Fibroblast of skin of right quadriceps (primary cell): ENCODE measurements at places on chromosomes 3 and 15.
A peak's percentile ranks its signal among the peaks of the same experiment; 100 is the strongest.

DNA sequence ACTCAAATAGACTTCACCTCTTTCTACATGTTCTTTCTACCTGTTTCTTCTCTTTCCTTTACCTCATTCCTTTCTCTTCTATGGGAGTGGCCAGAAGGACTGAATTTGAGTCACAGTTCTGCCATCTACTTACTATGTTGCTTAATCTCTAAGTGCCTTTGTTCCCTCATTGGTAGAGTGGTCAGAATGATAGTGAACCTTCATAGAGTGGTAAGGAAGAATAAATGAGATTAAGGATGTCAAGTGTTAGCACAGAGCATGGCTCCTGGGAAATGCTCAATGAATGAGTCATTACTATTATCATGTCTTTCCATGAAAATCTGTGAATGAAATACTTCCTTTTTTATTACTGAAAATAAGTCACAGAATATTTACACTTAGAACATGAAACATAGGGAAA, 17.5 kb downstream of the TMEM207 start:
- peak; percentile 34 for DNase-seq

DNA sequence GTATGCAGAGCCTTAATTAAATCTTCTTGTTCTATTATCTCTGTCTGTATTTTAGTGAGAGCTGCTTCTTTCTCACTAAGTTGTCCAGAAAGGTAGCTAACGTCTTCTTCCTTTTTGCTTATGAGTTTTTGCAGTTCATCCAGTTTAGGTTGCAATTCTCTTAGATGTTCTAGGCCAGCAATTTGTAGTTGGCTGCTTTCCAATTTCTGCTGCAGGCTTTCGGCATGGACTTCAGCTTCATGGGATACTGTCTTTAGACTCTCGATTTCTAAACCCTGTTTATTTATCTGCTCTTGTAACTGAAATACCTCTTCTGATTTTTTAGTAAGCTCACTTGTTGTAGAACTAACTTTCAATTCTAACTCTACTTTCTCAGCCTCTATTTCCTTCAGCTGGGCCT, 35.5 kb upstream of the HCLS1 start:
- DNase-seq: no peak

DNA sequence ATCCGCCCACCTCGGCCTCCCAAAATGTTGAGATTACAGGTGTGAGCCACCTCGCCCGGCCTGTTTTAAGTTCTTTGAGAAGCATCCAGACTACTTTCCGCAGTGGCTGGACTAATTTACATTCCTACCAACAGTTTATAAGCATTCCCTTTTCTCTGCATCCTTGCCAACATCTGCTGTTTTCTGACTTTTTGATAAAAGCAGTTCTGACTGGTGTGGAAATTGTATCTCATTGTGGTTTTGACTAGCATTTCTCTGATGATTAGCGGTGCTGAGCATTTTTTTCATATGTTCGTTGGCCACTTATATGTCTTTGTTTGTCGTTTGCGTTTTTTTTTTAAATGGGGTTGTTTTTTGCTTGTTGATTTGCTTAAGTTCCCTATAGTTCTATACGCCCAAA, 208.4 kb upstream of the DPPA4 start:
- DNase-seq: no peak

DNA sequence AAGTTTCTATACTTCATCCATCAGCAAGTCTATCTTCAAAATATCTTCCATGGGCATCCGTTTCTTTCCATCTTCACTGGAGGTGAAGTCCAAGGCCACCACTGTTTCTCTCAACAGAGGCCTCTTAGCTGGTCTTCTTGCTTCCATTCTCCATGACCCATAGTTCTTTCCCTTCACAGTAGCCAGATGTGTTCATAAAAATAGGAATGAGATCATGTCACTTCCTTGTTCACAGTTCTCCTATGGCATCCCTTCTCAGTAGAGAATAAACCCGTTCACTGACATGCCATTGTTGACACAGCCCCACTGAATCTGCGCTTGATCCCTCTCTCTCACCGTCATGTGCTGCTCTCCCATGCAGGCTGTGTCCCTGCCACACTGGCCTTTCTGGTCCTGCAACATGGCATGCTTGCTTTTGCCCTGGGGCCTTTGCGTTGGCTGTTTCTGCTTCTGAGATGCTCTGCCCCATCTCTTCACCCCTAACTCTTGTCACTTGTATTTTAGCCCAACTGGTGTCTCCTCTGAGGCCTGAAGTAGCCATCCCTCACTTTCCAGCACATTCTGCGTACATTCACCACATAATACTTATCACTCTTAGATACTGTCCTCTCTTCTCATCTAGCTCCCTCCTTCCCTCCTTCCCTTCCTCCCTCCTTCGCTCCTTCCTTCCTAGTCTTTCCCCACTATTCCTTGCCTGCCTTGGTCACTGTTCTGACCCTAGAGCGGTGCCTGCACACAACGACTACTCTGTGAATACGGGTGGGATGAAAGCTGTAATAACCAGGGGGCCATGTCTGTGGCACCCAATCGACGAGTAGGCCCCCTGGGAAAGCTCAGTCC, 42.0 kb downstream of the STARD5 start:
- DNase-seq: no peak

DNA sequence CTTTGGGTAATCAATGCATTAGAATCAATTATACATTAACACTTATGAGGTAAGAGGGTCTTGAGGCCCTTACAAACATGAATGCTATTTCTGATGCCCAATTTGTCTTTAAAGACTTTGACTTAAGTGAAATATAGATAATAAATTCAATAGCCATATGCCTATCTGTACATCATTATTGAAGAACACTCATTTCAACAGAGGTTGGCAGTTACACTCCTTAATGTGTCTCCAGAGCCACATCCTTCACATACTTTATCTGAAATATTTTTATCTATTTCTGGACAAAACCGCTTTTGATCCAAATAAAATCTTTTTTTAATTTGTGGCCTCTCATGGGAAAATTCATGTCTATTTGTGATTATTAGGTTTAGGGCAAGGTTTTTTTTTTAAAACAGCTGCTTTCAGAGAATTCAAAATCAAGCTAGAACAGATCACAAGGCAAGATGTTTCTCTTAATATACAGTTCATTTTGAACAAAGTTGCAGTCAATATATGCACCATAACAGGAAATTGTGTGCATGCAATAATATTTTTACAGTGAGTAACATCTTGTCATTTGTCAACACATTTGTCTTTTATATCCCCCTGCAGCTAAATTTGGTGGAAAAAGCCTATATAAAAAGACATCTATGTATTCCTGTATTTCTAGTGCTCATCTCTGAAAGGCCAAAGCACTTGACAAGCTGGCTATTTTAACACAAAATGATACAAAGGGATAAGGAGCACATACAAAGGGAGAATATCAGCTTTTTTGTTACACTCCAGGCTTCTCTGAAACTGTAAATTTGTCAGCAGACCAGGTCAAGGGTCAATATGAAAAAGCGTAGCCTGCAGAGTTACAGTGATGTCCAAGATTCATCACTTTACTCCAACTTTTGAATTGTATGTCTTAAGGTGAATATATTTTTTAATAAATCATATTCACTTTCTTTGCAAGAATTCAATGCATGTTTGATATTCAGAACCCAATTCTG, 146.2 kb upstream of the DPH6 start:
- peak; percentile 75 for DNase-seq

DNA sequence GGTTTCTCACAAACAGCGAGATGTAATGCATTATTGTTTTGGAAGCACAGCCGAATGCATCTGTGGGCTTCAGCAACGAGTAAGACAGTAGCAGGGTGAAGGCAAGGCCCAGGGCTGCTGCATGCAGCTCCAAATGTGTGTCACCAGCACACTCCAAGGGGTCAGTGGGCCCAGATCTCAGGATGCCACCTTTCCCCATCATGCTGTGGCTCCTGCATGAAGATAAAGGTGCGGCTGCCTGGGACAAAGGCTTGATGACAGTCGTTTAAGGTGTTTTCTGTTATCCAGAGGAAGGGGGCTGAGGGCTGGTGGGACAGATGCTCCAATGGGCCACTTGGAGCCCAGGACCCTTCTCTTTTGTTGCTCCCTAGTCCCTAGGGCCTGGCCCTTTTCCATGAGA, 13.2 kb downstream of the C3orf22 start:
- DNase-seq: no peak

DNA sequence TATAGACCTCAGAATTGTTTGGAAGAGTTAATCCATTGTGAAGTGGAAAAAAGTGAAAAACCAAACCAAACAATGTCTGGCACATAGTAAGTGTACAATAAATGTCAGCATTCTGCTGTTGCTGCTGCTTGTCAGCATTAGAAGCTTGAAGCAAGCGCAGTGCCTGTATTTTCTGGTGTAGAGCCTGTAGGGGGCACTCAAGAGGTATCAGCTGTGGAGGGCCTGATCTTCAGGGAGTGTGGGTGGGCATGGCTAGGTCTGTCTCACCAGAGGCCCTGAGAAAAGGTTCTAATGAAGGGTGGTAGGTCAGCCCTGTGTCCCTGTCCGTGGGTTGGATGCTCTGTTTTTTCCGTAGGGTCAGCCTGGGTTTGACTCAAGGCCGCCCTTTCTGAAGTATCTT, 3.6 kb downstream of the ADAMTSL3 start:
- no peak for DNase-seq

- peak; percentile 75 for DNase-seq
Measured at GRCh38 chr3:127735767-127736693, 63.3 kb downstream of the ABTB1 start.

GRCh38 chr15:69601711-69602504, 149.3 kb downstream of the RPLP1 start:
- DNase-seq: no peak

GRCh38 chr15:66786708-66787488, 84.9 kb downstream of the SMAD6 start:
- DNase-seq: peak; percentile 39

- DNase-seq: peak; percentile 59
Measured at GRCh38 chr3:61181874-61182273, 69.4 kb downstream of the FHIT start.

DNA sequence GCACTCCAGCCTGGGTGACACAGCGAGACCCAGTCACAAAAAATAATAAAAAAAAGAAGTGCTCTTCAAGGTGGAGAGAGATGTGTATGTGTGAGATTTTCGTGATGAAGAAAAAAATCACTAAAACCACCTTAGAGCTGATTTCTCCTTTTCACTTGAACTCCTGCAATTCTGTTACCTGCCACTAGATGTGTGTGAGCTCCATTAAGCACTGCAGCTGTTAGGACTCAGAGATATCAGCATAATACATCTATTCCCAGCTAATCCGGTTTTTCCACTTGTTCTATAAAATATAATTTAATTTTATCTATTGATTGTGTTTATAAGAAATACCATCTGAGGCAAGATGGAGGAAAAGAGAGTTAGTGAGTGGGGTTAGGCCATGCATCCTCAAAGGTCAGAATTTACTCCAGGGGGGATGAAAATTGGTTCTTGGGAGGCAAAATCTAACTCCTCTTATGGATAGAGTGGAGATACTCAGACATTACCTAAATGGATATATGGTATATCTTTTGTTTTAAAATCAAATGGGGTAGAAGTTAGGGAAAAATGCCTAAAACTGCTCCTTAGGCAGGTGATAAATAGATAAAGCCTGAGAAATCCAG, 152.7 kb downstream of the IL20RB start:
- peak; percentile 13 for DNase-seq

DNA sequence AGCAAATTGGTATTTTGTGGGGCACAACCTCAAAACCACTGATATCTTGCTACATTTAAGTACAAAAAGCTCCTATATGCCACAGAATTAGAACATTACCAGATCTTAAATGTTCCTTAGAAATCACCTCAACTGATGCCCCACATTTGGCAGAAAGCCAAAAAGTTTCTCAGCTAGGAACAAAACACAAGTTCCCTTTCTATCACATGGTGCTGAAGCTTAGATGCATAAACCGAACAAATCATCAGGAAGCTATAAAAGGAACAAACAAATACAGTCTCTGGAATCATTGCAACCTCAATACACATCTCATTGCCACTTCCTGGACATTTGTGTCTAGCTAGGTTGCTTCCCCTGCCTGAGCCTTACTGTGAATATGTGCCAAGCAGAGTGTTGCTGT, 492.6 kb downstream of the LPP start:
- DNase-seq: no peak

DNA sequence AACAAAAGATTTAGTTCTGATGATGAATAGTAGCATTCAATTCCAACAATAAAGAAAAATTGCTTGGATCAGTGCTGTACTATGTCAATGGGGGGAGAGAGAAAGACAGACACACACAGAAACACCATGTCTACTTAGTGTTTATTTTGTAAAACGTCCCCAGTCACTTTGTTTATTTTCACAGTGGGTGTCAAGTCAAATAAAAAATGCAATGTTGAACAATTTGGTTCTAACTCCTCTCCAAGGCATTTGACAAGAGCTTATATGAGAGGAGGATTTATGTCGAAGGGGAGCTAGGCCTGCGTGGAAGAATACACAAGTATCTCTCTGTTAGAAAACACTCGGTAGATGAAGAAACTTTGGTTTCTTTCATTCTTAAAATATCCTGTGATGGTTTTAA, 201.7 kb upstream of the SLC2A2 start:
- no peak for DNase-seq

GRCh38 chr15:47820747-47821319, 103.5 kb downstream of the SEMA6D start:
- peak; percentile 69 for DNase-seq

- no peak for DNase-seq
Measured at GRCh38 chr15:99371180-99372103, 120.2 kb downstream of the LRRC28 start.

DNA sequence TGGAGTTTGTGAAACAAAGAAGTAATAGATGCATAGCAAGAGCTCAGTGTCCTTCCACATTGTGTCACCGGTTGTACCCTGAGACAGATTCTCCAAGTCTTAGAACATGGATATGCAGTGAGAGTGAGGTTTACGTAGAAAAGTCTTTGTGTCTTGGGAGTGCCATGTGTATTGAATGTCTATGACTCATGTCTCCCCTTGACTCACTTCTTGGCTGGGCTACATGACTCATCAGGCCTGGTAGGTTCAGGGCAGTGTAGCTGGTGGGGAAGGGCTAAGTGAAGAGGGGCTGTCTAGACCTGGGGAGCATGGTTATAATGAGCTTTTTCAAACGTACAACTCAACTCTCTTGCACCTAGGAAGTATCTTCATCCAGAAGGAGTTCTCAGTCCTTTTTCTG, 167.4 kb downstream of the GAP43 start:
- DNase-seq: peak; percentile 97

GRCh38 chr15:95501865-95502264, 828.6 kb upstream of the NR2F2 start:
- no peak for DNase-seq

GRCh38 chr15:32884146-32884545, 166.3 kb downstream of the GREM1 start:
- DNase-seq: peak; percentile 78

DNA sequence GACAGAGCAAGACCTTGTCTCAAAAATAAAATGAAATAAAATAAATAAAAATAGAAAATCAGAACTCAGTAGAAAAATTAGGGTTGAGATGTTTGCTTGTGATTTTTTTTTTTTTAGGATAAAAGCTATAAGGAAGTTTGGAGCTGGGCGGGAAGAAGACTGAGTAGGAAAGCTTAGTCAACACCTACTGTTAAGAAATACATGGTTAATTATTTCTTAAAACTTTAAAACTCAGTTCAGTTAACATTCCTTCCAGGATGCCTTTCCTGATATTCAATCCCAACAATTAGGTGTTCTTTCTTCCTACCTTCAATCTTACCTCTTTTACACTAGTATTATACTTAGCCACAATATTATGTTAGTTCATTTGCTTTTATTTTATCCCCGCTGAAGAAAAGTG, 246.2 kb downstream of the LSAMP start:
- DNase-seq: no peak

GRCh38 chr3:74613521-74614106, 845 bp downstream of the CNTN3 start:
- DNase-seq: no peak
